Fibroblast of the aortic adventitia (primary cell): ENCODE measurements at places on chromosomes 2 and 18. TPM values are rescaled to one million over a fixed set of nuclear protein-coding genes. Genes with fewer than 3 reads are reported as not detected.

Gene CD302
- total RNA-seq = 23.0 and 33.0 TPM in 2 replicates

DNA sequence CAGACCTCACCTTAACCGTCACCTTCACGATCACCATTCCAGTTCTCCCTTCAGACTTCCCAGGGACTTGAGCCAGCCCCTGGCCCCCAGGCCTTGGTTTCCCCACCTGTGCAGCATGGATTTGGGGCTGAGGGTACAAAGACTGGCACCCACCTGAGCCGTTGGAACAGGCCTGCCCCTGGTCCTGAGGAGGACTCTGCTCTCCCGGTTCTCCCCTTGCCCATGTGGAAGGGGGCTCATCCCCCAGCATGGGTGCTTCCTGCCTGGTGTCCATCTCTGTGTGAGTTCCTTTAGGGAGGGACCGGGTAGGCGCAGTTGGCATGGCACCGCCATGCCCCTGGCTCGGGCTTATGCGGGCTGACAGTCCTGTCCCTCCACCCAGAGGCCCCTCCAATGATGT, 10.9 kb upstream of the GPR35 start:
- DNase-seq = no peak

DNA sequence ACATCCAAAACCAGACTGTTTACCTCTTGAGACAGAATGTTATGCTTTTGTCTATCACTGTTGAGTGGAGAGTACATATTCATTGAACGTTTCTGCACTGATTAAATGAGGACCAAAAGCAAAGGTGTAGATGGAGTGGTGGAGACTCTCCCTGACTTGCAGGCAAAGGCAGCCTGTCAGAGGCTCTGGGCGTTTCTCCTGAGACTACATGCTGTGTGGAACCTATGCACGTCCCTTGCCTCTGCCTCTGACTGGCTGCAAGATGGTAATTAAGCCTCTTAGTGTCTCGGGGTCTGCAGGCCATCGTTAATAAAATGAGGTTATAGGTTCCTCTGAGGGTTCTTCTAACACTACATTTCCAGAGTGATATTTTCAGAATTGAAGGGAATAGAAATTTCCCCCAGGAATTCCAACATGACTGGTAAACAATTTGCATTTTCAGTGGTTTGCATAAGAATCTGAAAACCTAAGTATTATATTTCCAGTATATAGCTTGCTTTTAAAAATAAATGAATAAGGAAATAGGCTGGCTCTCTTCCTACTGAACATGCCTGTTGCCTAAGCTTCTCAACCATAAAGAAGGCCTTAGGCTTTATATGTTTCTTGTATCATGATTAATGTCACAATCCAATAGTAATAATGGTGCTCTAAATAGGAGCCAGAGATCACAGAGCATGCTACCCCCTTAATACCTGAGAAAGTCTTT, 107.4 kb downstream of the FTCDNL1 start:
- DNase-seq = no peak

Gene RAB1A
- total RNA-seq = 72.1 and 80.7 TPM in 2 replicates

Gene NBEAL1
- total RNA-seq = 38.3 and 48.9 TPM in 2 replicates

DNA sequence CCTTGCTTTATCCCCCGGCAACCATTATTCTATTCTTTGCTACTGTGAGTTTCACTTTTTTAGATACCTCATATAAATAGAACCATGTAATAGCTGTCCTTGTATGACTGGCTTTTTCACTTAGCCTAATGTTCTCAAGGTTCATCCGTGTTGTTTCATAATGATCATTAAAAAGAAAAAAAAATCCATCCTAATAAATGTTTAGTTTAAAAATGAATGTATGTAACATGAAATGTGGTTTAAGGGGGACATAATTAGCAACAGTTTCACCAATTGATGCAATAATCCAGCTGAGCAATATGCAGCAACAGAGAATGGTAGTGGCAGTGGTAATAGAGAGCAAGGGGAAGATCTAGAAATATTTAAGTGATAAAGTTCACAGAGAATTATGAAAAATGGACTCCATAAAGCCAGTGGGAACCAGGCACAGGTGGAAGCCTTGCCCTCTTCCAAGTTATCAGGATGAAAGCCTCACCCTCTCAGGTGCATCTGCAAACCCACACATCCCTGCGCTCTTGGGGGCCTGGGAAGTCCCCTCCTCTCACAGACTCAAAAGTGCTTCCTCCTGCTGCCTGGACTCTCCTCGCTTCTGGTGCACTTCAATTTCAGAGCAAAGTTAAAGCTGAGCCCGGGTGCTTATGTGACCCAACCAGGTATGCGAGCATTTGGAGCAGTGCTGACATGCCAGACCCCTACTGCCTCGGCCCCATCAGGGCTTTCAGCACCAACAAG, 1403.3 kb upstream of the SLC39A10 start:
- no peak for DNase-seq

DNA sequence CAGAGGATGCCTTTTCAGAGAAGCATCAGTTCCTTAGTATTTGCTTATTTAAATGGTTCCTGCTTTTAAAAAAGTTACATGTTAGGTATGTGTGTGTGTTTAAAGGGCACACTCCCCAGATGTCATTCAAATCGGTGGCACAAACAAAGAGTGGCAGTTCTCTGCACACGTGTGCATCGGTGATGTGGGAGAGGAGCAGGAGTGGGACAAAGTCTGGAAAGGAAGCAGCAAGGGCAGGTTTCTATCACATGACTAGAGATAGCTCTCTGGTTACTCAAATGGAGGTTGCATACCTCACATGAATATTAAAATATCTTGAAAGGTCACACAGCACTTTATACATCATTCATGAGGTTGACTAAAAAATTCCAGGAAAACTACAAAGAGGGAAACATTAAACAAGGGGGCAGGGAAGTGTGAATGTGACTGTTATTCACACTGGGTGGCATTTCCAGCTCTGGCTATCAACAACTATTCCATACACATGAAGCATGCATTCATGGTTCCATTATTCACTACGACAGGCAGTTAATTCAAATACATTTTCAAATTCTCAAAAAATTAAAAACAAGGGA, 64.7 kb downstream of the SEPTIN10 start:
- no peak for DNase-seq

Gene PMAIP1
- 2.6 and 18.2 TPM in 2 replicates for total RNA-seq
